ENCODE measurements at places on chromosomes 2 and 18.

GRCh38 chr2:54570925-54571694 lies 115.0 kb downstream of the SPTBN1 start:
- peak; percentile 70 for DNase-seq

DNA sequence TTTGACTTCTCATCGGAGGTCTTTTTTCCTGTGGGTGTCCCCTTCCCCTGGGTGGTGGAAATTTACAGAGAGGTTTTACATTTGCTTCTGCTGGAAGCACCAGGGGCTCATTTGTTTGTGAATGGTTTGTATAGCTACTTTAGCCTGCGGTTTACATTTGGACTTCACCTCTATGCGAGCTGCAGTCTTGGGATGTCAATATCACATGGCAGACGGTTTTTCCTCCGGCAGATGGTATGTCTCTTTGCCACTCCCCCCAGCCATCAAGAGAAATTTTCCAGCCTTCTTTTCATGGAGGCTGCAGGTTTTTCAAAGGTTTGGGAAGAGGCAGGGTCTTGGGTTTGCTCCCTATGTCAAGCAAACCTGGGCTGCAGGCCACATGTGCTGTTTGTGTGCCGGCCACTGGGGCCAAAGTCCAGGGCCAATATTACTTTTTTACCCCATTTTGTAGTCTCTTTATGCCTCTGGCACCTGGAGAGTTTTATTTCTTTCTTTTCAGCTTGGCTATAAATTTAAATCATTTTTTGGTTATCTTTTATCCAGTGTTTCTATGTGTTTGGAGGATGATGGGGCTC lies 23.9 kb upstream of the BOD1L2 start:
- no peak for DNase-seq

DNA sequence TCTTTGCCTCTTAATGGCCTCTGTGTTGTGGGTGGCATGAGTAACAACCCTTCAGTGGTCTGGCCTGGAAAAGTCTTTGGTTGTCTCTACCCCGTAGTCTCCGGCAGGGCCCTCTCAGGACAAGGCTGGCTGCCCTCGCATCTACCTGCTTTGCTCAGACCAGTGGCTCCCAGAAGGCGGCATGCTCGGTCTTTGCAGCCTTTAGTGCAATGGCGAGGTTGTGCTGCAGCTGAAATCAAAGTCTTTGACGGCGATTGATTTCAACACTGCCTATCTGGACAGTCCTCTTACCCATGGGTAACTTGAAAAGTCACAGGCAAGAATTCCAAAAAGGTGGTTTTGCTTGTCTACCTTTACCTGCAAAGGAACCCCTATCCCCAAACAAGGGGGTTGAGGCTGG lies 95.9 kb downstream of the ALPK2 start:
- DNase-seq = no peak

DNA sequence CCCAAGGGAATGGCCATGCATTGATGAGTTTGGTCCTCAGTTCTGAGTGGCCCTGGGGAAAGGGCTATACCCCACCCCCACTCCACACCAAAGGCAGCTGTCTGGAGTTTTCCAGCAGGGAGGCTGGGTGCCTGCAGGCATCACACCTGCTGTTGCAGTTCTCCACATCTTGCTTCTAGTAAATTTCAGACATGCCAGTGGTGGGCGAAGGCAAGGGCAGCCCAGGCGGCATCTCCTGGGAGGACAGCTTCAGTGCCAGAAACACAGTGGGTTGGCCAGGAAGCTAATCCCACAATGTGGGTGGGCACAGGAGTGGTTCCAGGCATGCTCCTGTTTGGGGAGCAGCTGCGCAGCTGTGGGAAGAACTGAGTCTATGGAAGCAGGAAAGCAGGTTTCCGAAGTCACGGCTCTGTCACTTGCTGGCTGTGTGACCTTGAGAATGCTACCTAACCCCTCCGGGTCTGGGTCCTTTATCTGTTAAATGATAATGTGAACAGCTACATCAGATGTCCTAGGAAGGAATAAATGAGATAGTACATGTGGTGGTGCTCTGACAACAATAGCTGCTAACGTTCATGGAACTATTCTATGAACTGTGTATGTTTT lies 84.6 kb upstream of the SPTBN1 start:
- DNase-seq = no peak

- DNase-seq = no peak
Measured at GRCh38 chr2:12618576-12618975, 98.2 kb upstream of the TRIB2 start.

GRCh38 chr2:202628646-202629198 lies 6.0 kb upstream of the FAM117B start:
- DNase-seq = no peak

GRCh38 chr18:36440614-36441013 lies 143.1 kb downstream of the FHOD3 start:
- DNase-seq = no peak

GRCh38 chr2:121832412-121833357 lies 77.2 kb downstream of the TSN start:
- DNase-seq = no peak

DNA sequence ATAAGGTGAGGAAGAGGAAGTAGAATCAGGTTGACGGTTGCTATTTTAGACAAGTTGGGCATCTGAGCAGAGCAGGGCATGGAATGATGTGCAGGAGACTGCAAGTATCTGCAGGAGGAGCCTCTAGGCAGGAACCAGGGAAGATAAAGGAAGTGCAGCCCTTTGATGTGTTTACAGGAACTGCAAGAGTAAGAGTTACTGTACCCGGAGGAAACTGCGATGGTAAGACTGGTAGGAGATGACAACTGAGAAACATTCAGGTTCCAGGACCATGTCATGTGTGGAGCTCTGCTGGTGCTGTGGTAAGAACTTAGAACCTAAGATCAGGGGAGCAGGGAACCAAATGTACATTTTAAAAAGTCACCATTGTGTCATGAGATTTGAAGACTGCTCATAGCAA lies 134.3 kb upstream of the STON1 start:
- DNase-seq = no peak
